Cardiac septum (tissue), 1 donor: ENCODE measurements at places on chromosomes 5 and 9.

DNA sequence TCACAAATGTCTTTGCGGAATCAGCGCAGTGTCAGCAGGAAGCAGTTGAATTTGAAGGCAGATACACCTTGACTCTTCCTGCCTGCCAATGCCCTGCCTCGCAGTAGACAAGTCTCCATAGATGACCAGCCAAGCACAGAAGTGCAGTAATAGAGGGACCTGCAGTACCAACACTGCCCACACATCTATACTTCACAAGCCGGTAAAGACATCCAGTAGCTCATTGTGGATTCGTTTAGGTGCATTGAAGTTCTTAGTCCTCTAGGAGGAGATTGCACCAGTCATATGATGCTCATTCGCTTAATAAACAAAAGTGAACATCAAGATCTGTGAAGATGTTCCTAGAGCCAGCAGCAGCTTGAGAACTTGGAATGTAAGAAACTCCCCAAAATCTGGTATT is 7.1 kb upstream of the IFNA2 start:
- no peak for DNase-seq

- no peak for DNase-seq
These were observed 24.6 kb upstream of the SVEP1 start for GRCh38 chr9:110604171-110604601.

DNA sequence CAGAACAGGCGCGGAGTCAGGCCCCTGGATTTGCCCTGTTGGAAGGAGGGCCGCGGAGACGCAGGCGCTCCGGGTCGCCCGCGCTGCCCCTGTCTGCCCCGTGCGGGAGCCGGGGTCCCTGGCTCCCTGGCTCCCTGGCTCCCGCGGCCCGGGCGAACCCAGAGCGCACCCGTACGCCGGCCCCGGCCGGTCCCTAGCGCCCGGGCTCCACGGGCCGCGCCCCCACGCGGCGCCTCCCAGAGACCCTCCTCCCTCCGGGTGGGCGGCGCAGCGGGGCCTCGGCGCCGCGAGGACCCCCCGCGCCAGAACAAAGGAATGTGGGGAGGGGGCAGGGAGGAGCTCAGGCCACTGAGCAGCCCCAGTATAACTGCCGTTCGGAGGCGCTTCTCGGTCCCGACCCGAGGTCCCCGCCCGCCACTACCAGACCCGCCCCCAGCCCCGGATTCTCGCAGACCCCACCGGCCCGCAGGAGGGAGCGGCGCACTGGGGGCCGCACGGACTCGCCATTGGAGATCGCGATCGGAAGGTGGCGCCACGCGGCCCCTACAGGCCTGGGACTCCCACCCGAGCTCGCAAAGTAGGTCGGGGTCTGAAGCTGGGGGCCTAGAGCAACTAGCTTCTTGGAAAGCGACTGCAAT is 2.4 kb downstream of the NFIL3 start:
- no peak for DNase-seq

DNA sequence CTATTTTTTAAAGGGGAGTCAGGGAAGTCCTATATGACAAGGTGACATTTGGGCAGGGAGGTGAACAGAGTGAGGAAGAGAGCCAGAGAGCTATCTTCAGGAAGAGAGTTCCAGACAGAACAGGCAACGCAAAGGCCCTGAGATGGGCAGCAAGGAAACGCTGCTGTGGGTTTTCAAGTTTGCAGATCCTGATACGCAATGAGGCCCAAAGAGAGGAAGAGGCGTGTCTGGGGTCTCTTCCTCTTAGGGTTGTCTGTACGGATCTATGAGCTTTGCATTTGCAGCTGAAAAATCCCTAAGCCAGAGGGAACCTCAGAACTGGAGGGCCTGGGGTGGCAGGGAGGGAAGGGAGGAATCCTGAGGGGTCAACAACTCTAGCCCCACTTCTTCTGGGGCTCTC is 13.6 kb downstream of the FAT2 start:
- peak; percentile 74 for DNase-seq
